ENCODE measurements at places on chromosomes 4 and X. TPM values are rescaled to one million over a fixed set of nuclear protein-coding genes. Genes with fewer than 3 reads are reported as not detected.

DNA sequence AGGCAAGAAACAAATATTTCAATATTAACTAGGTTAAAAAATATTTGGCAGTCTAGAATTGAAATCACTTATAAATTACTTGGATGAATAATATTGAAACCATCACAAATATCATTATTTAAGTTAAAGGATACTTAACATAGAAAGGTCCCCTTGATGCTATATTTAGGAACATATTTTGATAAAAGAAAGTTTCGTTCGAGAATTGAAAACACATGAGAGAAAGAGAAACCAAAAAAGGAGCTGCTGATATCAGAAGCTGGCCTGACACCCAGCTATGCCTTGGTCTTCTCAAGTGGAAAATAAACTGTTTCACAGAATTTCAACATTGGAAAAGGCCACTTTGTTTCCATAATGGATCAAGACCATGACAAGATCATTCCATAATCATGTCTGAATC, 762.4 kb downstream of the DMD start:
- no peak for DNase-seq

GRCh38 chrX:11341274-11342201, 48.3 kb downstream of the AMELX start:
- peak; percentile 19 for DNase-seq

DNA sequence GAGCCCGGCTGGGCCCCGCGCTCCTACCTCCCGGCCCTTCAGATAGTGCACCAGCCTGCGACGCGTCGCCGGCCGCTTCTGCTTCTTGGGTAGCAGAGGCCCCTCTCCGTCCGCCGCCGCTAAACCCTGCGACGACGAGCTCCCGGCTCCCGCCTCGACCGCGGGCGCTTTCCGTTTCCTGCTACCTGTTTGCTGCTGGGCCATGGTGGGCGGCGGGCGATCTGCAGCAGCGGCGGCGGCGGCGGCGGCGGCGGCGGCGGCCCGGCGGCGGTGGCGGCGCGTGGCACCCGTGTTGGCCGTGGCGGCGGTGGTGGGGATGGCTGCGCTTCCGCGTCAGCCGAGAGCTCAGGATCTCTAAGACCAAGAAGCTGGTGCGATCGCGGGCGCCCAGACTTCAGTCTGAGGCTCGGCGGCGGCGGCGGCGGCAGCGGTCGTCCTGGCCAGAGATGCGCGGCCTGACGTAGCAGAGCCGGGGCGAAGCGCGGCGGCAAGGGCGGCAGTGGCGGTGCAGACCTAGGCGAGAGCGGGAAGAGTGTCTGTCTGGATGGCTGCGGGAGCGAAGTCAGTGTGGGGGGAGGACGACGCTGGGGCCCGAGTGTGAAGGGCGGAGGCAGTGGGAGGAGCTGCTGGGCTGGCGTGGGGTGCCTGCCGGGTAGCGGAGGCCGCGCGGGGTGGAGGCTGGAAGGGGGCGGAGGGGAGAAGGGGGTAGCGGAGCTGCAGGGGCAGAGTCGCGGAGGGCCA, at the start of gene DCAF12L2:
Gene DCAF12L2 (minus strand): TSS at position 569 of the 741 bp plus-strand sequence. CDS start 365 bp downstream, at position 204.
- no peak for DNase-seq

Gene TEC
- 4.0 TPM for total RNA-seq

DNA sequence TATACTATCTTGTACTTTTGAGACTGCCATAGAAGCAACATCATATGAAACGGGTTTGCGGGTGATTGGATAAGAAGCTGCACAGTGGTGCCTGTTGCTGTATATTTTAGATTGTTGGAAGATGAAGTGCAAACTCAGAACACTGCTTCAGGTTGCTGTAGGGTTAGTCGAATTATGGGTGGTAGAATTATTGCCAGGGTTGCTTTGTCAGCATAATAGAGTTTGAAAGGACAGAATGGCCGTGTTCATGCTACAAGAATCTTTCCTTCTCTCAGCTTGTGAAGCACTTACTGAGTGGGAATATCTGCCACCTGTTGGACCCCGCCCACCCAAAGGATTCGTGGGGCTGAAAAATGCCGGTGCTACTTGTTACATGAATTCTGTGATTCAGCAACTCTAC, 115.5 kb downstream of the USP9X start:
- DNase-seq = no peak

- no peak for DNase-seq
These were observed 746 bp downstream of the EDNRA start for GRCh38 chr4:147481577-147482109.

DNA sequence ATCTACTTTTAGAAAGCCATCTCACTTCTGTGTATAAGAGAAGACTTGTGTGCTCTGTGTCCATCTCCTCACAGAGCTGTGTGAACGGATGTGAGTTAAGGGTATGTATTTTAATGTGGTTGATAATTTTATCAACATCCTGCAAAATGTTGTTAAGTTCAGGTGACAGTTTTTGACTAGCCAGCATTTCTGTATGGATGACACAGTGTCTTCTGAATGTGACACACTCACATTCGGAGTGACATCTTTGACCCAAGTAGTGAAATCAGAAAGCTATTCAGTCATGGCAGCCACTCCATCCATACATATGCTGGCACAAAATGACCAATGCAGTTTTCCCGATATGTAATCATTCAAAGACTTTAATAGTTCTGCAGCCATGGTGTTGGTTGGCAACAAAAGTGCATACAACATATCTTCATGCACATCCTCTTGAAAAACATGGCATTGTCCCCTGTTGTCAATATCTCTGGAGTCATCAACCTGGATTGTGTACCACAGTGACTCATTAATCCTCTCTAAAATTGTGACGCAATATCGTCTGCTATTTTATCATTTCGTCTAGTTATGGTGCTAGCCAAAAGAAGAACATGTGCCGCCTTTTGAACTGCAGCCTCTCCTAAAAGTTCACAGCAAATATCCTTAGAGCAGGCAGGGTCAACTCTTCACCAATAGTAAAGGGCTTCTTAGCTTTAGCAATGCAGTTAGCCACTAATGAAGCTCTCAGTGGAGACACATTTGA, 6.8 kb upstream of the FGF2 start:
- DNase-seq = no peak

GRCh38 chr4:81352446-81352835, 119.3 kb downstream of the RASGEF1B start:
- DNase-seq = no peak

GRCh38 chrX:29665532-29665931, 549.8 kb upstream of the MAGEB2 start:
- DNase-seq = no peak

- no peak for DNase-seq
These were observed 527.4 kb downstream of the C4orf33 start for GRCh38 chr4:129623233-129623875.

DNA sequence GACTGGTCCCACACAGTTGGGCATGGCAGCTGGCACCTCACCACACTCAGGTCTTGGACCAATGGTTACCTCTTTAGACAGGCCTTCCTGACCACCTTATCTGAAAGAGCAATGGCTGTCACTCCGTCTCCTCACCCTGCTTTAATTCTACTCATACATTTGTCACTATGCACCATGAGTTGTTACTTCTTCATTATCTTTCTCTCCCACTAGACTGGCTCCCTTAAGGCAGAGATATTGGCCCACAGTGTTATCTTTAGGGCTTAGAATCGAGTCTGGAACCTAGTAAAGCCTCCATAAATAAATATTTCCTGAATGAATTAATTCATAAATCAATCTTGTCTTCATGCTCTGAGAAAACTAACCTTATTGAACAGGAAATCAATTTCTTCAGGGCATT, 46.6 kb downstream of the DCHS2 start:
- DNase-seq = no peak

GRCh38 chr4:185217408-185217975, 8.1 kb downstream of the SNX25 start:
- DNase-seq = no peak

Gene GPRASP1
- 29.6 TPM for total RNA-seq

Gene L1CAM
- total RNA-seq = 66.9 TPM

GRCh38 chr4:151895671-151896070, 134.9 kb upstream of the GATB start:
- no peak for DNase-seq

Gene CTAG2
- not detected for total RNA-seq

Gene PFKFB1
- total RNA-seq = 0.19 TPM

DNA sequence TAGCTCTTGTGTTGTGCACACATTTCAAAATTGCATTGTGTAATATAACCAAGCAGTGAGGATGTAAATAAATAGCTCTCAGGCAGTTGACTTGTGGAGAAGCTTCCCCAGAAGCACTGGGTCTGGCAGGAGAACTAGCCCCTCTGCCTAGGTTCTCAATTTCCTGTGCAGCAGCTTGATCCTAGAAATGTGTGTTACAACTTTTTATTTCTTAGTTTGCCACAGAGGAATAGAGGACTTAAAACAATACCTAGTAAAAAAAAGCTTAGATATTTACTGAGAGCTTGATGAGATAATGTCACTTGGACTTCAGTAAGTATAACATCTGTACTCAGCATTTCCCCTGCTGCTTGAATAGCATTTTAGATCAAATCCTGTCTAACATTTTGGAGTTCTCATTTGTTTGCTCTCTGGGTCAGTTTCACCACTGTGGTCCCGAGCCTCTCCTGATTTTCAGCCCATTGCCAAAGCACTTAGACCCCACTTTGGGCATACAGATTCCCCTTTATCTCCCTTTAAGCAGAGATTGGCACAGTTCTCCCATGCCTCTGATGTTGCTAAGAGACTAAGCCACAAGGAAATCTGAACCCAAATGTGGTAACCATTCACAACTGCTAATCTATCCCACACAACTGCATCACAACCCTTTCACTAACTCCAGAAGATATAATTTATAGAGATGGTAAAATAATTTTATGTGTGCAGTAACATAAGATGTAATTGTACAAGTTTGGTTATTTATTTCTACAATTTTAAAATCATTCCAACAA, 98.2 kb upstream of the NRK start:
- no peak for DNase-seq

DNA sequence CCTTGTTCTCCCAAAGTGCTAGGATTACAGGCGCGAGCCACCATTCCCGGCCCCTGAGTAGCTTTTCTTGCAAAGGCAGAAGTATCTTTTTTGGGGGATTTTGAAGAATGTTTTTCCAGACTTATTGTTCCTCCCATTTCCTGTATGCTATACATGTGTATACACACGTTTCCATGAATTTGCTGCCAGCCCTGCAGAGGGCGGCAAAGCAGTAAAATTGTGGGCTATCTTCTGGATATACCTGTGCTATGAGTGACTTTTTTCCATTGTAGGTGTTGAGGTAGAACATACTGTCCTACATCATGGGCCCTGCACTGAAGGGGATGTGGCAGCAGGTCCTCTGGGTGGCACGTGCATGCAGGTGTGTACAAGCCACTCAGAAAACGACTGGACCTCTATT, 16.9 kb upstream of the MED28 start:
- peak; percentile 31 for DNase-seq

DNA sequence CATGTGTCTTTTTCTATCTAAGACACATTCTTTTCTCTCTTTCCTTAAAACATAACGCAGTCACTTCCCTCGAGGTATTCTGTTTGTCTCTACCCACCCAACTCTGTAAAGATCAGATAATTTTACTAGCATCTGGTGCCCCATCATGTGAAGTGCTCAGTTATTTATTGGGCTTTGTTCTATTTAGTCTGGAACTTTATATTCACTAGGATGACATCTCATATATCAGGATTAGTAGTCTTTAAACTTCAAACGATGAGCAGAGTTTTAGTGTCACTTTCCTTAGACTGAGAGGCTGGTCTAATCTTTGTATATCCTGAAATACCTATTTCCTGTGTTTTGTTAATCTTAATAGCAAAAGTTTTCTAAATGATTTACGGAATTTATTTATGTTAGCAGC, 445.5 kb upstream of the NDST3 start:
- no peak for DNase-seq

DNA sequence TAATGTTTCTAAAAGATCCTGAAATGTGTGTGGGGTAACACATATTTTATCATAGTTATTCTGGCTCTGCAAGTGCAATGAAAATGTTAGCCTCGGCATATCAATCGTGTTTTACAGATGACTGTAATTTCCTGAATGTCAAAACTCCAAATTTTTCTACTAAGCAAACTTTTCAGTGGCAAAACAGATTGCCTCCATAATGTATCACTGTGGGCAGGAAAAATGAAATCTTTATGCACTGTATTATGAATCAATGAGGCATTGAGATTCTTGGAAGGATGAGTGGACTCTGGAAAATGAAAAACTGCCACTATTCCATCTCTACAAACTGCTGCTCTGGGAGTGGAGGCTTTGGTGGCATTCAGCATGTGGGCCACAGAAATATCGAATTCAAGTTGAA, 160.1 kb upstream of the MBNL3 start:
- no peak for DNase-seq

Gene FGF13
- 2.3 TPM for total RNA-seq

DNA sequence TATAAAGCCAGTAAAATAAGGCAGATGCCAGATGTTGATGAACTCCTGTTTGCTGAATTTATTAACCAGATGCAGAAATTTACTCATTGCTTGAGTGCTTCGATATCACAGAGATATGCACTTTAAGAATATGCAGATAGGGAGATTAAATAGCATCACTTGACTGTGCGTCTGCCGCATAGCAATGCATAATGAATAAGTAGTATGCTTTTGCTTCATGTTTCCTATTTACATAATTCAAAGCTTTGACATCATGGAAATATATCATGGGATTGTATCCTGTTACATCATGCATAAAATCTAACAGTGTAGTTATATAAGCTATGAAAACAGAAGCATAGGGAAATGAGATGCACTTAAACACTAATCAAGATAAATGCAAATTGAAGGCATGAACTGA, 45.9 kb downstream of the VEGFC start:
- no peak for DNase-seq

DNA sequence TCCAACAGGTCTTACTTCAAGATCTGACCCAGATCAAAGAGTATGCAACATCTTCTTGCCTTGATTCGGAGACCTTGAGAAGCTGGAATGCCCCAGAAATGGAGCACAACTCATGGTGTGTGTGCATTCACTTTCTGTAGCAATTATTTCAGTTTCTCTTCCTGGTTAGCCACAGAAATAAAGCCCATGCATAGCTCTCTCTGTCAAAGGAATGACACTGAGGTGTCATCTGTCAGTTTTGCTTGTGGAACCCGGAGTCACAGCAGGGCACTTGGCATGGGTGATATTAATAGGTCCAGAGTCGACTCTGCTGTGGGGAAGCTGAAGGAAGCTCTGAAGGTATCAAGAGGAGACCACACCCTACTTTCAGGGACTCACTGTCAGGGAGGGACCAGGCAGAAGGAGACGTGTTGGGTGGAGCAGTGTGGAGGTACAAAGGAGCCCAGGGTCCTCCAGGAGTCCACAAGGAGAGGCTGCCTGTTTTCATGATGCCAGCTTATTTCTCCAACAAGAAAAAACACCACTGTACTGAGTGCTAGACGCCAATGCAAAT, 10.7 kb downstream of the CLNK start:
- DNase-seq = no peak

GRCh38 chr4:21569638-21570037, 378.9 kb downstream of the KCNIP4 start:
- DNase-seq = no peak

GRCh38 chr4:186025408-186025690, 43.6 kb upstream of the TLR3 start:
- DNase-seq = no peak

- DNase-seq = no peak
These were observed 76.5 kb upstream of the CITED1 start for GRCh38 chrX:72382202-72382595.

DNA sequence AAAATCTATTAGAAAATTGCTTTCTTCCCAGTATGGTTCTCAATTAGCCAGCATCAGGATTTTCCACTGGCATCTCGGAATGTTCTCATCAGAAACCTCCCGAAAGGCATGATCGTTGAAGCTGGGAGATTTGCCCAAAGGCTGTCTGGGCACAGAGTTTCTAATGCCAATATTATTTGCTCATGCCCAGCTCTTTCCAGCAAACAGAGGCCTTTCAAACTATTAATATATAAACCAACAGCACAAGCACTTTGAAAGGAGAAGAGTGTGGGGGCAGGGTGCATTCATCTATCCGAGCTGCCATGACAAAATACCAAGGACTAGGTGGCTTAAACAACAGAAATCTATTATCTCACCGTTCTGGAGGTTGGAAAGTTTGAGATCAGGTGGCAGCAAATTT, 88.3 kb upstream of the MSX1 start:
- DNase-seq = no peak

Measured in mucosa of descending colon (tissue), 3 donors.